Activated CD4-positive, alpha-beta T cell treated with anti-CD3 and anti-CD28 coated beads, Interleukin-2, amount 50 U/mL, for 4 hours (primary cell): ENCODE measurements at places on chromosomes 3 and 15.
A peak's percentile ranks its signal among the peaks of the same experiment; 100 is the strongest.

DNA sequence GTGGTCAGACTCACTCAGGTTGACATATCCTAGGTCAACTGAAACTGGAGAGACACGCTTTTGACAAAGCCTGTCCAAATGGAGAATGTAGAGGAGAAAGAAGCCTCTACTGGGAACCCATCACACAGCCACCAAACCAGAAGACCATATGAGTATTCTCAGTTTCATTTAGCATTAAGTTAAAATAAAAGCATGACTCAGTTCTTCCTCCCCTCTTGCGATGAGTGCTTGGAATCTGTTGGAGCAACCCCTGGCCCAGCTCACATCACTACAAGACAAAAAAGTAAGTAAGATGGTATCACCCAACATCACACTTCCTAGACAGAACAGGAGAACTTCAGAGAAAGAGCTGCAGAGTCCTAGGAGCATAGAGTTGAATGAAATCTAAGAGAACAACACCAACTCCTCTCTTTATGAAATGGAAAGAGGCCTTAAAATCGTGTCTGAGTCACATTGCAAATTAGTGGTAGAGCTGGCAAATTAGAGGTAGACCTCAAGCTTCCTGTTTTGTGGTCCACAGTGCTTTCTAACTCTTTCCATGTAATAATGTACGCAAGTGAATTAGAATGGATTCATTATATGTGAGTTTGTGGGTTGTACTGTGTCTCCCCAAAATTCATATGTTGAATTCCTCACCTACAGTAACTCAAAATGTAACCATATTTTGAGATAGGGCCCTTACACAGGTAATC is 51.2 kb downstream of the FGF12 start:
- no peak for DNase-seq

DNA sequence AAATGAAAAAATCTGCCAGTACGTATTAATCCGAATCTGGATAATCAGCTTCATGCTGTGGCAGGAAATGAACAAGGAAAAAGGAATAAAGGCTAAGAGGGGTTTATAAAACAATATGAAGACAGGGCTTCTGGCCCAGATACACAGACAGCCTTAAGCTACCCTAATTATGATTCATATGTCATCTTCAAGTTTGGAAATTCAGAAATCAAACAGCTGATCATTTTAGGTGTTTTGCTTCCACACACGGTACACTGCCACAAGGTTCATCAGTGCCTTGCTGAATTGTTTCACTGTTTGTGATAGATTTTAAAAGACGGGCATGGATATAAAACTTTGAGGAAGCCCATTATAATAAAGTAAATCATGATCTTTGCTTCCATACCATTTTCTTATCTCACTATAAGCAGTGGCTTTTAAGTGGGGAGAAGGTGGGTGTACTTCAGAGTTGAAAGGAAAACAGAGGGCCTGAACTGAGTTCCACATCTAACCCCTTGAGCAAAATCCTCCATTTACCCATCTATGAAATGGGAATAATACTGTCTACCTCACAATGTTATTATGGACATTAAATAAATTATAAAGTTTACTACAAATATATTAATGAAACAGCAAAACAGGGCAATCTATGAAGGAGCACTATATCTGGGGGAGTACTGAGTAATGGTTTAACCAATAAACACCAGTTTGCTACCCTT is 15.7 kb downstream of the GTPBP8 start:
- DNase-seq, result no peak

DNA sequence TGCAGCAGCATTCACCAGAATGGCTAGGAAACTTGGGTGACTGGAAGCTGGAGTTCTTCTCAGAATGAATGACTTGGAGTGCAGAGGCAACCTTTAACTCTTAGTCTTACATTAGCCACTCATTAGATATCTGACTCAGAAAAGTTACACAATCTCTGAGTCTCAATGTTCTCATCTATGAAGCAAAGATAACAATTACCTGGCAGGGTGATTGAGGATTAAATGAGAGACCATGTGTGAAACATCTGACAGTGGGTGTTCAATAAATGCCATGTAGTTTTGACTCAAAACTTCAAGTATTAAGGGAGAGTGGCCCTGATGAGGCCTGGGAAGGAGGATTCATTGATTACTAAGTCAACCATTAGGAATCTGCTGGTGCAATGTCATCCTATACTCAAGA is 48.3 kb downstream of the MRPL3 start:
- no peak for DNase-seq

GRCh38 chr3:135007607-135008006 is 212.5 kb downstream of the EPHB1 start:
- DNase-seq, result no peak

GRCh38 chr3:54987719-54988118 is 59.9 kb upstream of the LRTM1 start:
- DNase-seq, result no peak

DNA sequence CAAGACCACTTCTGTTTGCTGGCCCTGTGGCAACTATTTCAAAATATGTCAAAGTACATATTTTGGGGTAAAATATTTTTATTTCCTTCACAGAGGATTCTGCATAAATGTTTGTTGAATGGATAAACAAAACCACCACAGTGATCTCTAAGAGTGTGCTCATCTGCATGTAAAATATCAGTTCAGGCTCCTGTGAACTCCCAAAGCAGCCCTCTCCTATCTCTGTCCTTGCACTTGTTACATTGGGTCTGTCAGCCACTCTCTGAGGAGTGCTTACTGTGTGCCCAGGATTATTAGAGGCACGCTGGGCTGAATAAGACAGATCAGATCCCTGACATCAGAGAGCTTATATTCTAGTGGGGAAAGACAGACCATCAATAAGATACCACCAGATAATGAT is 27.1 kb downstream of the IQCH start:
- DNase-seq, result no peak

DNA sequence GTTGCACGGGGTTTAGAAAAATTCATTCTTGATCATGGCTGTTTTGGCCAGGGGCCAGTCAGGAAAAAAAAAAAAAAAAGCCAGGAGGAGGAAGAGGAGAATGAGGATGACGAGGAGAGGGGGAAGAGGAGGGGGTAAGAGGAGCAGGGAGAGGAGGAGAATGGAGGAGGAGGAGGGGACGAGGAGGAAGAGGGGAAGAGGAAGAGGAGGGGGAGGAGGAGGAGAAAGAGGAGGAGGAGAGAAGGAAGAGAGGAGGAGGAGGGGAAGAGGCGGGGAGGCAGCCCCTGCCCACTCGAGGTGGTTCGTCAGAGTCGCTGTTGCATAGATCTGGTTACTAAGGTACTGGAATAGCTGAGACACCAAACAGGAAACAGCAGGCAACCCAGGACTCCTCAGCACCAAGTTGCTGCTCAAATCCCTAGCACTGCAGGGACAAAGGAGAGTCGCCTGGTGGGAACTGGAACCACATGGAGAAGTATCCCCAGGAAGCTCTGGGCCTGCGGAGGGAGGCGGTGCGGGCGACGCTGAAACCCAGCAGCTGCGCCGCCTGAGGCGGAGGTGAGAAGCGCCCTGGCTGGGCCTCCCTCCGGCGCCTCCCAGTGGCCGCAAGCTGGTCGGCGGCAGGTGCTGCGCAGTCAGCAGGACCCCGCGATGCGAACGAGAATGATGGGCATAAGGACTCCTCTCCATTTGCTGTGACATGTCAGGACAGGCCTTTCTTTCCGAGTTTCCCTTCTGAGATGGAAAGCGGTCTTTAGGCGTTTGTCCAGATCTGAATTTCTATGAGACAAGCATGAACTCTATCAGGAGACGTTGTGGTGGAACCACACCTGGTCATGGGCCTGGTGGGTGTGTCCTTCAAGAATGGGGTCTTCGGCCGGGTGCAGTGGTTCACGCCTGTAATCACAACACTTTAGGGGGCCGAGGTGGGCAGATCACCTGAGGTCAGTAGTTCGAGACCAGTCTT is 17.5 kb downstream of the FAM240A start:
- peak; percentile 66 for DNase-seq
